ENCODE measurements at places on chromosomes 3 and 15. TPM values are rescaled to one million over a fixed set of nuclear protein-coding genes. Genes with fewer than 3 reads are reported as not detected.

The ANKUB1 gene
- total RNA-seq = not detected

The TGM5 gene
- total RNA-seq = not detected

The ADAMTS9 gene
- not detected for total RNA-seq

The GPR176 gene
- 0.72 TPM for total RNA-seq

The SELENOS gene
- total RNA-seq = 44.8 TPM

The CFAP91 gene
- 0.41 TPM for total RNA-seq

The PARP15 gene
- 23.7 TPM for total RNA-seq

DNA sequence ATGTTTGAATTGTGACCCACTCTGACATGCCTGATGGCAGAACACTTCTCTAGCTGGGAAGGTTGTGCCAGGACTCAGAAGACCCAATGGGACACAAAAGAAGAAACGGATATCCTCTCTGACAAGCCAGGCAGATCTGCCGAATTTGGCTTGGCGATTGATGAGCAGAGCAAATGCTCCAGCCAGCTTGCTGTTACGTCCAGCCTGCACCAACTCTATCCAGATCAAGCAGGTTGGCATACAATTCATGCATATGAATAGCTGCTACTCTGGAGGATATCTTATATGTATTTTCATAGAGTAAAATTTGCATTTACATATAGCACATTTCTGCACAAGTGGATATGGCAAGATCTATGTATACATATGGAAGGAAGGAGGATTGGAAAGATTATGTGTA lies 102.8 kb downstream of the PEX5L start:
- peaks cover 9% of the 10 kb centered on the region for H3K27me3 ChIP-seq
- no peak overlapping the region for H3K4me3 ChIP-seq
- no peak for DNase-seq

DNA sequence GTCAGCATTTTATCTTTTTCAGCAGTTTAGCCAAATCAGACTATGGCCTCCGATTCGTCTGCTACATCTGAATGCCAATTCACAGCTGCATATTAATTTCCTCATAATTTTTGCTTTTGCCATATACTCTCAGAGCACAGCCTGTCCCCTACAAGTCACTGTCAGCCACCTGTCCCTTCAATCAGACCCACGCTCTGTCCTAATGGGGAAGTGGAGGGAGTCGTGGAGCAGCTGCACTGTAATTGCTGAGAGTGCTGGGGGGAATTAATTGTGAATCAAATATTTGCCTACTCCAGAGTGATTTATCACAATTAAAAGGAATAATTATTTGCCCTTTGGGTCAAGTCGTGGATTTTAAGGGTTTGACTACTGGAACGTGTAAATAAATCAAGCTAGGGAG lies 75.5 kb downstream of the EBLN2 start:
- no peak overlapping the region for H3K4me3 ChIP-seq
- DNase-seq = no peak
- peaks cover 17% of the 10 kb centered on the region for H3K27me3 ChIP-seq
- no peaks in the 10 kb centered on the region for H3K4me1 ChIP-seq
- no peak overlapping the region for H3K27ac ChIP-seq

DNA sequence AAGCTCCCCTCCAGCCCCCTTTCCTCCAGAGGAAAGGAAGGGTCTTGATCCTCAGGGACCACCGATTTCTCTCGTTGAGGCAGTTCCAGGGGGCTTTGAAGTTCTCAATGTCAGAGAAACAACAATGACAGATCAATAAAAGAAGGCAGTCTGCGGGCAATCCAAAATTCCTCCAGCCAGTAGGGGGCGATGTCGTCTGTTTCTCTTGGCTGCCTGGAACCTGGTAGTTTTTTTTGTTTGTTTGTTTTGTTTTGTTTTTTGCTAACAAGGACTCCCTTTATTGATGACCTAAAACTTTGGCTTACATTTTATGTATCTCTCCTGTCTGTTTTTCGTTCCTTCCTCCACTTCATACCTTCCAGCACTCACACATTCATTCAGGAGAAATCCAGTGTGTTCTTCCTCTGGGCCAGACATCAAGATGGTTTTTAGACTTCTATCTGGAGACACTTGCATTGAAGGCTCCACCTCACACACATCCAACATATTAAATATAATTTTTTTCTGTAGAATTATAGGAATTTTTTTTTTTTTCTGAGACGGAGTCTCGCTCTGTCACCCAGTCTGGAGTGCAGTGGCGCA lies 276.6 kb downstream of the RPLP1 start:
- DNase-seq = peak; percentile 72
- peaks cover 1% of the 10 kb centered on the region for H3K36me3 ChIP-seq
- H3K4me1 ChIP-seq = peaks cover 43% of the 10 kb centered on the region
- H3K27ac ChIP-seq = no peak overlapping the region

GRCh38 chr15:76636059-76636458 lies 269.1 kb downstream of the SCAPER start:
- H3K4me1 ChIP-seq = no peaks in the 10 kb centered on the region
- DNase-seq = no peak
- peaks cover 20% of the 10 kb centered on the region for H3K36me3 ChIP-seq
- H3K27me3 ChIP-seq = no peaks in the 10 kb centered on the region
- H3K4me3 ChIP-seq = no peak overlapping the region
- no peak overlapping the region for H3K27ac ChIP-seq

GRCh38 chr15:77581896-77582569 lies 50.7 kb downstream of the LINGO1 start:
- no peaks in the 10 kb centered on the region for H3K4me1 ChIP-seq
- H3K27ac ChIP-seq = no peak overlapping the region
- no peak for DNase-seq
- no peak overlapping the region for H3K4me3 ChIP-seq

DNA sequence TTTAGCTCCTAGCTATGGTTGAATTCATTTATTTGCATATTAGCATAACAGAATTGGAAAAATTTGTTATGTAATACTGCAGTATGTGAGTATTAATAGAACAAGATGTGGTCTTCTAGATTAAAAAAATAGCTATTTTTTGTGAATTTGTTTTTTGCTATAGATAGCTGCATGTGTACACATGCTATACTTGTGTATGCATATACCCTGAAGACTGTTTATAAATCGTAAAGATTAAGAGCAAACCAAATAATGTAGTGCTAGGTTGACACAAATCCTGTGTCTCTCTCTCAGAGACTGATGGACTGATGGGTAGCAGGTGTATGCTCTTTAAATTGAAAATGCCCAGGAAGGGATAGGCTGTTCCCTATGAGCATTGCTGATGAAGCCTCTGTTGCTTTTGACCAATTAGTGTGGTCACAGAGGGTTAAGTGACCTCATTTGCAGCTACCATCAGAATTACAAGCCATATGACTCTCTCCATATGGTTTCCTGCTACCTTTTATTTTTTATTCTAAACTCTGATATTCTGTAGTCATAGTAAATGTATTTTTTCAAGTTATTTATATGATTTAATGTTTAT lies 9.0 kb downstream of the PLCL2 start:
- peaks cover 81% of the 10 kb centered on the region for H3K4me1 ChIP-seq
- no peak overlapping the region for H3K4me3 ChIP-seq
- no peaks in the 10 kb centered on the region for H3K27me3 ChIP-seq
- no peak for DNase-seq
- no peaks in the 10 kb centered on the region for H3K36me3 ChIP-seq

DNA sequence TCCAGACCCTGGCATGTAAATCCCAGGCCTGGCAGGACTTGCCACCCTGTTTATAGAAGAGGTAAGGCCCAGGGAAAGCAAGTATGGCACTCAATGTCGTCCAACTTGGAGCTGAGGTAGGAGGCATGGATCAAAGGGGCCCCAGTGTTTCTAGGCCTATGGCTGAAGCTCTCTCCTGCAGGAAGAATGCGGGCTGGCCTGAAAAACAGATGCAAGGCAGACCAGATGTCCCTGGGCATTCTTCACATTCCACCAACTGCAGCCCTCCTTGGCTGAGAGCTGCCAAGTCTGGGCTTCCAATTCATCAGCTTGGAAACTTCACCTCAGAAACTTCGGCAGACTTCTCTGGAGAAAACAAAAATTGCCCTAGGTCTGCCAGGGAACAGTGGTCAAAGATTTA lies 22.2 kb downstream of the MESD start:
- H3K36me3 ChIP-seq = peaks cover 16% of the 10 kb centered on the region
- H3K4me3 ChIP-seq = no peak overlapping the region
- H3K4me1 ChIP-seq = peaks cover 6% of the 10 kb centered on the region
- no peak overlapping the region for H3K27ac ChIP-seq

DNA sequence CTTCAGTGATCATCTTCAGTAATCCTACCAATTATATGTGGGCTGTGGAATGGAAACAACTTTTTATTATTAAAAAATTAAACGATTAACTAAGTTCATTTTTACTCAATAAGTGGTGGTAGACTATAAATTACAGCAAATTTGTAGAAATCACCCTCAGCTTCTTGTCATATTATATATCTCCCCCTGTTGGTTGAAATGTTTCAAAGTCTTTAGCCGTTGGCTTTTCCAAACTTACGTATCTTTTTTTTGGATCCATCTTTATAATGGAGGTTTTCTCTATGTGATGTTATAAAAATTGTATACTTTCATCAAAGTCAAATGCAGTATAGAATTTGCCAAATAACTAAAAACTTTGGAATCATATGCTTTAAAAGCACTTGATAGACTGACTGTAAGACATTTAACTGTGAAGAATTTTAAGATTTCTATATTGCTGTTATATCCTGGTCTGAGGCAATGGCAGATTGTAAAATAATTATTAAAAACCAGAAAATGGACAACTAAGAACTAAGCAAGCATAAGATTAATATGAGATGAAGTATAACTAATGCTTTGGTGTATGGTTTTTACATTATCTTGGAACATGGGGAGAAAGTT lies 44.7 kb downstream of the ATP11B start:
- H3K27ac ChIP-seq = no peak overlapping the region
- H3K4me1 ChIP-seq = peaks cover 6% of the 10 kb centered on the region
- H3K27me3 ChIP-seq = no peaks in the 10 kb centered on the region
- no peak overlapping the region for H3K4me3 ChIP-seq
- peaks cover 23% of the 10 kb centered on the region for H3K36me3 ChIP-seq

- H3K27ac ChIP-seq = no peak overlapping the region
- no peaks in the 10 kb centered on the region for H3K4me1 ChIP-seq
- no peak overlapping the region for H3K4me3 ChIP-seq
Measured at GRCh38 chr3:115704661-115705338, 81.5 kb downstream of the GAP43 start.

DNA sequence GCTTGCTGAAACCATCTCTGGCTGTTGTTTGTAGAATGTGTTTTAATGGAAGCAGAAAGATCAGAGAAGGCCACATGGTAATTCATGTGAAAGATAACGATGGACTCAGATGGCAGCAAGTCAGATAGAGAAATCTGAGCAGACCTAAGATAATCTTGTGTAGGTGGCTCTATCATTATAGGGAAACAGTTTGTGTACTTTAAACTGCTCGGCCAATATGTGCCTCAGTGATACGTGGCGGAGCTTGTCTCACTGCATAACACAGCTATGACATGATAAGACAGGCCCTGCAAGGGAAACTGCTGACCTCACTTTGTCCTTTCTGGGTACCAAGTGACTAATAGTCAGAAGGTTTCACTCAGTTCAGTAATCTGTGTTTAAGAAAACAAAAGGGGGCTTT lies 51.0 kb downstream of the MME start:
- no peak overlapping the region for H3K27ac ChIP-seq
- no peaks in the 10 kb centered on the region for H3K27me3 ChIP-seq
- H3K4me3 ChIP-seq = no peak overlapping the region
- no peak for DNase-seq
- H3K36me3 ChIP-seq = no peaks in the 10 kb centered on the region

DNA sequence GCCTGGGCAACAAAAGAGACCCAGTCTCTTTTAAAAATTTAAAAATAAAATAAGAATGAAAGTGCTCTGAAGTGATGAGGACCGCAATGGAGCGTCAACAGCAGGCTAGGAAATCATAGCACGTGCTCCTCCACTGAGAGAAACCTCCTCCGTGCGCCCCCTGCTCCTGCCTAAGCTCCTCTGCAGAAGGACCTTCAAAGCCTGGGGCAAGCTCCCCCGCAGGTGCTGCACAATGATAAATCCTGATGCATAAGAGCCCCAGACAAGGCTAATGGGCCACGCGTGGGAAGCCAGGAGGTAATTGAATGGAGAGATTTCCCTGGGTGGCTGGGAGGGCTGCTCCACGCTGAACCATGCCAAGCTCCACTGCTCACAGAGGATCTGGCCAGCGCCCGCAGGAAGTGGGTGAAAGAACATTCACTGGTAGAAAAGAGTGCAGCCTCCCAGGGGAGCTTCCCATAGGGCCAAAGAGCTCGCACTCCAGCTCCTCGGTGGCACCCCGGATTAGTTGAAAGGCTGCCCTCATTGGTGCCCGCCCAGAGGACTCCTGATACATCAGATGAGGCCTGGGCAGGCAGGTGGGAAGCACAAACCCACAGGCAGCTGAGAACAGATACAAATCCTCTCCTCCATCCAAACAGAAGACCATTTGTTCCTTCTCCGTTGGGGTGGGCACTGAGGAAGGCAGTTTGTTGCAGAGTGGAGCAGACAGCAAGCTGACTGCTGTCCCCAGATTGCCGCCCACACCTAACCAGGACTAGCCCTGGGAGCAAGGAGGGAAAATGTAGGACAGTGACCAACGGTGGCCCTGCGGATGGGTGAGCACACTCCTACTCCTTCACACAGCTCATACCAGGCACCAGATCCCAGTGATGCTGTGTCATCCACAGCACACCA lies 52.5 kb downstream of the CPN2 start:
- H3K27ac ChIP-seq = no peak overlapping the region
- no peaks in the 10 kb centered on the region for H3K36me3 ChIP-seq
- H3K27me3 ChIP-seq = peaks cover 7% of the 10 kb centered on the region
- peaks cover 9% of the 10 kb centered on the region for H3K4me1 ChIP-seq
- no peak overlapping the region for H3K4me3 ChIP-seq

DNA sequence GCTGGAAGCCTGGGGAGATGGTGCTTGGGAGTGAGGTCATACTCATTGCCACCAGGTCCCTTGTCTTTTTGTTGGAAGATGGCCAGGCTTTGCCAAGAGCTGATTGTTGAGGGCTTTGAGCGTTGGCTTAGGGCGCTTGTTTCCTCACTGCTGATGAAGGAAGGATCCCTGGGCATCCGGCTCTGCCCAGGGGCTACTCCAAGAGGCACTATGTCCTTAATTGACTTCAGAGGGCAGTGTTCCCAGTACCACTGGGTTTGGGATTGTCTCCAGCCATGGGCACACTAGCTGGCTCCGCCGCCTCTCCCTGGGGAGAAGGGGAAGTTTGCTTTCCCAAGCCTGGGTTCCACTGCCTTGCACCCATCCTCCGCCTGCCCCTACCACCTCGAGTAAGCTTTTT lies 57.2 kb upstream of the RGMA start:
- H3K36me3 ChIP-seq = no peaks in the 10 kb centered on the region
- no peak overlapping the region for H3K4me3 ChIP-seq
- no peak for DNase-seq
- H3K4me1 ChIP-seq = peaks cover 9% of the 10 kb centered on the region
- H3K27ac ChIP-seq = no peak overlapping the region
- no peaks in the 10 kb centered on the region for H3K27me3 ChIP-seq

All from activated T-cell treated with anti-CD3 and anti-CD28 coated beads, Interleukin-2, amount 50 U/mL, for 72 hours (primary cell).